ENCODE measurements at places on chromosomes 2 and 18.

GRCh38 chr2:201831469-201831868 lies 25.1 kb downstream of the CDK15 start:
- no peak for DNase-seq

DNA sequence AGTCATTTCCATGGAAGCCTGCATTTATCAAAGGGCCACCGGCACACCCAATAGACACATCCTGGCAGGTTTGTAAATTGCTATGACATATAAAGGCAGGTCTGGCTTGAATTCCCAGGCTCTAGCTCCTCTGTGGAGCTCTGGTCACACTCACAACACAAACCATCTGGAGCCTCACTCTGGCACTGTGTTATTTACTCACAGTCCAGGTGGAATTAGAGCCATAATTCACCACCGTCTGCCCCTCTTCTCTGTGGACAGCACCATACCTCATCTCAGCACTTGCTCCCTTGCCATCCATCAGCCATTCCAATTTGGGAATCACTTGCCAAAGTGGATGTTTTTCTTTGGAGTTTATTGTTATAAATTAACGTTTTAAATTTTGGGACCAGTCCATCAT lies 84.3 kb upstream of the OSR1 start:
- DNase-seq = no peak

DNA sequence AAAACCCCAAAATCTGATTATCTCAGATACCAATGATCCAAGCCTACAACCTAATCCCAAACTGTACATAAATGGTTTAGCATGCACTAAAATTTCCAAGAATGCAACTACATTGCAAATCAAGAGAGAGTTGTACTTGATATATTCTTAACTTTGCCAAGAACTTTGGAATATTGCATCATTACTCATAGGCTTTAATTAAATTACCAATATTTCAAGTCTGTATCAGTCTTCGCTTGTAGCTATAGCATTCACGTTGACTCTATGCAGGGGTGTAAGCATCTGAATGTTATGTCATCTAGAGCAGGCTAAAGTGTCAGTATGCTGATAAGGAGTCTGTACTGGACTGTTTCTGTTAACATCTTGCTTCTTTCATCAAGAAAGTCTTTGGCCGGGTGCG lies 56.3 kb downstream of the FOXI3 start:
- DNase-seq = no peak

DNA sequence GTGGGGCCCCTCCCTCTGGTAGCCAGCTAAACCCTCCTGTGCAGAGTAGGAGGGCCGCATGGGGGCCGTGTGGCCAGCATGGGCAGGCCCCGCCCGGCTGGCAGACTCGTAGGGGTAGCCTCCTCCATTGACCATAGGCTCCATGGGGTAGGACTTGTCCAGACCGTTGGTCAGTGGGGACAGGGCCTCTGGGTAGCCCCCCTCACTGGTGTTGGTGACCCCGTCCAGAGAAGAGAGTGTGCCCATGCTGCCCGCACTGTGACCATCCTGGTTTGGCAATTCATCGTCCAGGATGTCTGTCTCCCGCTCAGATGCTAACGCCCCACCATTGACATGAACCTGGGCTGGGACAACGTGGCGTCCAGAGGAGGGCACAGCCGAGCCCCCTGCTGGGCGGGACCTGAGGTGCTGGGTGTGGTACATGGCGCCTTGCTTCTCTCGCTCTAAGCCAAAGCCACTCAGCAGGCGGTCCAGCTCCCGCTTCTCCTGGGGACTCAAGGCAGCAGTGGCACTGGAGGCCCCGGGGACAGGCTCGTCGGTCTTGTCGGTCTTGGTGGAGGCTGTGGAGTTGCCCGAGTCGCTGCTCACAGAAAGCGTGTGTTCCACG lies 154.3 kb downstream of the TNS1 start:
- DNase-seq = no peak

DNA sequence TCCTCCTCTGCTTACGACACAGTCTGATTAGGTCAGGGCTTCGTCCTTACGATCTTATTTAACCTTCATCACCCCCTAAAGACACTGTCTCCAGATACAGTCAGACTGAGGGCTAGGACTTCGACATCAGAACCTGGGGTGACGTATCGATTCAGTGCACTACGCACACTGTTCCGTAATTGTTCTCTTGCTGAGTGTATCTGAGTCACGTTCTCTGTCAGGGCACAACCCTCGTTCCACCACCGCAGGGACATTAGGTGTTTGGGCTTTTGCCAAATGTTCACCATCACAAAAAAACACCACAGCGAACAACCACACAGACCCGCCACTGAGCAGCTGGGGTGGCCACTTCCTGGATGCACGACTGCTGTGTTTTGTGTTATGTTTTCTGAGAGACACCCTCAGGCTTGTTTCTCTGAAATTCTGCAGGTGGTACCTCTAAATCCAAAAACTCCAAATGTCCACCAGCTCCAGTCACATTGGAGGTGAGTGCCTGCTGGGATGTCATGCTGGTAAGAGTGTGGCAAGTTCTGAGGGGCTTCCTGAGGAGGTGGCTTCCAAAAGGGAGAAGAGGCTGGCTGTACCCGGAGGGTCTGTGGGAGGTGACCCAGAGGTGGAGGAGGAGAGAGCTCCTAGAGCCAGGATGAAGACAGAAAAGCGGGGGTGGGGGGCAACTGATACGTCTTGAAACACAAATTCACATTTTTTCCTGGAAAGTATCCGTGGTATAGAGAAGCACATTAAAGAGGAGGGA lies 66.6 kb downstream of the ADNP2 start:
- DNase-seq = no peak

GRCh38 chr2:45684756-45685155 lies 33.3 kb downstream of the PRKCE start:
- DNase-seq = no peak

GRCh38 chr18:10409041-10409440 lies 45.4 kb upstream of the APCDD1 start:
- DNase-seq = no peak

- DNase-seq = no peak
Measured at GRCh38 chr2:118374974-118375755, 286.9 kb downstream of the INSIG2 start.

- DNase-seq = no peak
Measured at GRCh38 chr2:209505410-209505809, 81.6 kb downstream of the MAP2 start.

DNA sequence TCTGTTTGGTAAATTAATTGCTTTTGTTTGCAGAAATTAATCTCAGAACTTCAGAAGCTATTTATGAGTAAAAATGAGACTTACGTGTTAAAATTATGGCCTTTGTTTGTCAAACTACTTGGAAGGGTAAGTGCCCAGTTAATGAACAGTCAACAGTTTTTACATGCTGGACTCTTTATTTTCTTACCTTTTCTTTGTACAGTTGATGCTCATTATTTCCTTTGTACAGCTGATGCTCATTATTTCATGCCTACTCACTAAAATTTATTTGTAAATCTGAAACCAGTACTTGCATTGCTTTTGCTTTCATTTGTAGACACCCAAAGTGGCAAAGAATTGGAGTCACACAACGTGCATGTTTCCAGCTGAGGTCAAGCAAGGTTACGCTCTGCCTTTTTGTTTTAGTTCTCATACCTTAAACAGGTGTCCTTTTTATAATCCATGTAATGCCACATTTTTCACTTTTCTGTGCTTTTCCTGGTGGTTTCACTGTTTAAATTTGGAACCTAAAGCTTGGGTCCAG lies 13.3 kb downstream of the RIF1 start:
- no peak for DNase-seq

- no peak for DNase-seq
Measured at GRCh38 chr18:53715243-53715853, 509.1 kb downstream of the MBD2 start.

DNA sequence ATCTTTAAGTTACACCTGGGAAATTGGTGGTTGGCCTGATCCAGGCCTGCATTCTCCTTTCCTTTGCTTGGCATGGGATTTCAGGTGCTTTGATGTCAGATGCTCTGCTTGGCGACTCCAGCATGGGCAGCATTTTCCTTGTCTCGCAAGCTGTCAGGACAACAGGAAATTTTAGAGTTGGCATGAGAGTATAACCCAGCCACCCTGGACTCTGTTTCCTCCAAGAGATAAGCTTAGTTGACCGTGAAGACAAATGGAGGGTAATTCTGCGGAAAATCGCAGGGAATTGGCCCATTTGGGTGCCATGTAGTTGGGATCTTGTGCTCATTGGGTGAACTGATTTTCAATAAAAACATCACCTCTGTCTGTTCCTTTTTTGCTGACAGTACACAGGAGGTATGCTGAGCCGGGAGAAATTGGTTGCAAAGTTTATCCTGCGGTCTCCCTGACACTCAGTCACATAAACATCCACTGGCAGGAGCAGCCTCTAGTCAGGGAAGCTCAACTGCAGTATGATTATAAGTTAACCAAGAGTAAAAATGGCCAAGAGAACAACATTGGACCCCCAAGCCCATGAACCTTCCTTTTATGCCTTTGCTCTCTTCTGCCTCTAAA lies 409.9 kb downstream of the SETBP1 start:
- no peak for DNase-seq

DNA sequence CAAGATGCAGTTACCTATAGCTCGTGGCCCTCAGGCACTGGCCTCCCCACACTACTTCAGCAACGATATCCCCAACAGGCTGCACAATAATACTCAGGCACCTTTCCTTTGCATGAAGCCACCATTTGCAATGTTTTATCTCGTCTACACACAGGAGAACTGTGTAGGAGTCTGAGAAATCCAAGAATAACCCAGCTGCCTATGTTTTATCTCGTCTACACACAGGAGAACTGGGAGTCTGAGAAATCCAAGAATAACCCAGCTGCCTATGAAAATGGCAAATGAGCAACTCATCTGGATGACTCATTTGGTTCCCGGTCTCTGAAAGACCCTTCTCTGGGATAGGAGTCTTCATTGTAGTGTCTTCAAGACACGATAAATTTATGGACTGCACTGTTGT lies 18.3 kb upstream of the LNPK start:
- DNase-seq = no peak

DNA sequence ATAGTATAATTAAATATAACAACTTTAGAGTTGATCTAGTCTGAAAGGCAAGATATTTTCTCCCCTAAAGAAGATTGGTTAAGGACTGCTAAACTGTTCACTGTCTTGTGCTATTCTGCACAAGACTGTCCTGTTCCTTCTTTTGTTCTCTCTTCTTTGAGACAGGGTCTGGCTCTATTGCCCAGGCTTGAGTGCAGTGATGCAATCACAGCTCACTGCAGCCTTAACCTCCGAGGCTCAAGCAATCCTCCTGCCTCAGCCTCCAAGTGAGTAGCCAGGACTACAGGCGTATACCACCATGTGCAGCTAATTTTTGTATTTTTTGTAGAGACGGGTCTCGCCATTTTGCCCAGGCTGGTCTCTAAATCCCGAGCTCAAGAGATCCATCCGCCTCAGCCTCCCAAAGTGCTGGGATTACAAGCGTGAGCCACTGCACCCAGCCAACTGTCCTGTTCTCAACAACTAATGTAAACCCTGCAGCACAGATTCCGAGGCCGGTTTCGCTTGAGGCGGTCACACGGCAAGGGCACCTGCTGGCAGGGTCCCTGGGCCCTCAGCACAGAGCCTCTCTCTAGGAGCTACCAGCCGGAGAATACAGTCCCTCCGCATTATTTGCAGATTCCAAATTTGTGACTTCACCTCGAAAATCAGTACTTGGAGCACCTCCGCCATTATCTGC lies 16.4 kb downstream of the PXDN start:
- DNase-seq = no peak

DNA sequence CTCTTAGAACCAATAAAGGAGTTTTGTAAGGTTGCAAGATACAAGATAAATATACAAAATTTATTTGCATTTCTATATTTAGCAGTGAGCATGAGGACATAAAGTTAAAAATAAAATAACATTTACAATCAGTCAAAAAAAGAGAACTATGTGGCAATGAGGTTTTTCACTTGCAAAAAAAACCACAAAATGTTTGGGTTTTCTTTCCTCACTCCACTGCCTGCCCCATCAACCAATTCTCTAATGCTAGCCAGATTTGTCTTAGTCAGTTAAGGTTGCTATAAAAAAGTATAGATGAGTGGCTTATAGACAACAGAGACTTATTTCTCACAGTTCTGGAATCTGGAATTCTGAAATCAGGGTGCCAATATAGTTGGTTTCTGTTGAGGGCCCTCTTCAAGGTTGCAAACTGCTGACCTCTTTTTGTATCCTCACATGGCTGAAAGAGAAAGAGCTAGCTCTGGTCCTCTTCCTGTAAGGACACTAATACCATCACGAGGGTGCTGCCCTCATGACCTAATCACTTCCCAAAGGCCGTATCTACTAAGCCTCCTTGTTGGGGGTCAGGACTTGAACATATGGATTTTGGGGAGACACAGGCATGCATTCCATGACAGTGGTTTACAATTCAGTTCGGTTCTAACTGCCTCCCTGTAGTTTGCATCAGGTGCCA lies 566.2 kb downstream of the GALR1 start:
- no peak for DNase-seq

DNA sequence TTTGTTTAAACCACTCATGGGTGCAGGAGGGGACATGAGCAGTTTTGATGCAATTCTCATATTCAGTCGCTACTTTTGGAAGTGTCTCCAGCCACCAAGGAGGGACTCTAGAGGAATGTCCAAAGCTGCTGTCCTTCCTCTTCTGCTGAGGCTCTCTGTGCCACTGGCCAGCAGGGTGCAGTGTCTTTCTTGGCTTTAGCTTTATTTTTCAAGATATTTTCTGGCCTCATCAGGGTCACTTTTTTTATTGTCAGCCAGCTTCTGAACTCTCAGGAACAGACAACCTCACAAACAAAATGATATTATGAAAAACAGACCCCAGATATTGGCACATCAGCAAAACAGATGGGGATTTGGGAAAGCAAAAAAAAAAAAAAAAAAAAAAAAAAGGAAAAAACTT lies 289.3 kb upstream of the ZSWIM2 start:
- no peak for DNase-seq

DNA sequence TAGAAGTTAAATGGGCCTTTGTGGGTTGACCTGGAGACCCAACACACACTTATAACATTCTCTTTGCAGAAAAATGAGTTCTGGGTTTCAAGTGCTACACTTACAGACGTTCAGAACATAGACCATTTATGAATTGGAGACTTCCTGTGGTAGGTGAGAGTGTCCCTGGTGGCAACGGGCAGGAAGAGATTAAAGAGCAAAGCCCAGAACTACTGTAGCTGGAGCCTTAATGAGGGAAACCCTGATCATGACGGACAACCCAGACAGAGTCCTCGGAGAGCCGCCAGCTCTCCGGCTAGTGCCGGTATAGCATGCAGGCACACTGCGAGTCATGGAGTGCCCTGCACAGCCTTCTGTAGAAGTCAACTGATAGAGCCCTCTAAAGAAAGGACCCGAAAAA lies 44.5 kb upstream of the RMDN2 start:
- DNase-seq = no peak

DNA sequence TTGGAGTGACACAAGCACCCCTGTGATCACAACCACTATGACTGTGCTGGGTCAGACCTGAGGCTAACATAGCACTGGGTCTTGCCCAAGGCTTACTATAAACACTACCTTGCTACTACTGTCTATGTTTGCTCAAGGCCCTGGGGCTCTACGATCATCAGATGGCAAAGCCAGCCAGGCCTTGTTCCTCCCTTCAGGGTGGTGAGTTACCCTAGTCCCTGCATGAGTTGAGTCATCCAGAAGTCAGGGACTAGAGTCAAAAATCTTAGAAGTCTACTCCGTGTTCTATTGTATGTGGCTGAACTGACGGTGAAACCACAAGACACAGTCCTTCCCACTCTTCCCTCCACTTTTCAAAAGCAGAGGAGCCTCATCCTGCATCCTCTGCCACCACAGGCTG lies 551.2 kb upstream of the FSIP2 start:
- no peak for DNase-seq

GRCh38 chr18:11500153-11501122 lies 109.0 kb upstream of the SLC35G4 start:
- DNase-seq = no peak

- DNase-seq = no peak
Measured at GRCh38 chr2:227163998-227164762, at the start of the genes COL4A3 and COL4A4. COL4A3 (plus strand) TSS chr2:227164624; CDS start chr2:227164727, 103 bp downstream. COL4A4 (minus strand) TSS chr2:227164205; CDS start chr2:227147483, 16,722 bp downstream.

- DNase-seq = no peak
Measured at GRCh38 chr2:109531221-109531620, 82.5 kb downstream of the SEPTIN10 start.
